ENCODE measurements at places on chromosomes 16 and 17. TPM values are rescaled to one million over a fixed set of nuclear protein-coding genes. Genes with fewer than 3 reads are reported as not detected.
A peak's percentile ranks its signal among the peaks of the same experiment; 100 is the strongest.

Gene ANKFN1
- 0.63 TPM for total RNA-seq

GRCh38 chr17:47841488-47842291, 617 bp upstream of the SCRN2 start:
- H3K27ac ChIP-seq = peak overlapping the region; percentile 42
- peak overlapping the region; percentile 73 for H3K4me3 ChIP-seq
- H3K27me3 ChIP-seq = peaks cover 19% of the 10 kb centered on the region

GRCh38 chr17:30340801-30341356, 7.0 kb upstream of the TMIGD1 start:
- peak overlapping the region; percentile 67 for H3K27ac ChIP-seq
- H3K27me3 ChIP-seq = no peaks in the 10 kb centered on the region
- H3K36me3 ChIP-seq = no peaks in the 10 kb centered on the region
- no peaks in the 10 kb centered on the region for H3K4me1 ChIP-seq
- DNase-seq = no peak

GRCh38 chr17:35912942-35913341, 17.6 kb downstream of the RDM1 start:
- no peaks in the 10 kb centered on the region for H3K36me3 ChIP-seq
- no peaks in the 10 kb centered on the region for H3K4me1 ChIP-seq
- H3K27me3 ChIP-seq = no peaks in the 10 kb centered on the region
- no peak for DNase-seq
- H3K4me3 ChIP-seq = no peak overlapping the region

GRCh38 chr17:49779739-49780231, 8.7 kb upstream of the KAT7 start:
- peaks cover 20% of the 10 kb centered on the region for H3K4me1 ChIP-seq
- no peaks in the 10 kb centered on the region for H3K27me3 ChIP-seq
- no peak overlapping the region for H3K4me3 ChIP-seq
- no peaks in the 10 kb centered on the region for H3K36me3 ChIP-seq
- peak overlapping the region; percentile 23 for H3K27ac ChIP-seq

- H3K27ac ChIP-seq = no peak overlapping the region
- H3K36me3 ChIP-seq = no peaks in the 10 kb centered on the region
- peaks cover 85% of the 10 kb centered on the region for H3K27me3 ChIP-seq
- peaks cover 23% of the 10 kb centered on the region for H3K4me1 ChIP-seq
- DNase-seq = no peak
Measured at GRCh38 chr17:45783593-45784292, 377 bp upstream of the CRHR1 start.
